ENCODE measurements at places on chromosomes 7 and 10. TPM values are rescaled to one million over a fixed set of nuclear protein-coding genes. Genes with fewer than 3 reads are reported as not detected.

DNA sequence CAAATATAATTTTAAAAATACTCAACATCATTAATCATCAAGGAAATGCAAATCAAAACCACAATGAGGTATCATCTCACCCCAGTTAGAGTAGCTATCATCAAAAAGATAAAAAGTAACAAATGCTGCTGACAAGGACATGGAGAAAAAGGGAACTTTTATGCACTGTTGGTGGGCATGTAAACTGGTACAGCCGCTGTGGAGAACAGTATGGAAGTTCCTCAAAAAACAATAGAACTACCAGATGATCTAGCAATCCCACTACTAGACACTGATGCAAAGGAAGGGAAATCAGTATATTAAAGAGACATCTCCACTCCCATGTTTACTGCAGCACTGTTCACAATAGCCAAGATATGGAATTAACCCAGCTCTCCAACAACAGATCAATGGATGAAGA lies 384.5 kb downstream of the PLXDC2 start:
- H3K27me3 ChIP-seq = no peaks in the 10 kb centered on the region
- H3K4me3 ChIP-seq = no peak overlapping the region
- H3K4me1 ChIP-seq = no peaks in the 10 kb centered on the region
- H3K36me3 ChIP-seq = no peaks in the 10 kb centered on the region
- no peak overlapping the region for H3K27ac ChIP-seq

DNA sequence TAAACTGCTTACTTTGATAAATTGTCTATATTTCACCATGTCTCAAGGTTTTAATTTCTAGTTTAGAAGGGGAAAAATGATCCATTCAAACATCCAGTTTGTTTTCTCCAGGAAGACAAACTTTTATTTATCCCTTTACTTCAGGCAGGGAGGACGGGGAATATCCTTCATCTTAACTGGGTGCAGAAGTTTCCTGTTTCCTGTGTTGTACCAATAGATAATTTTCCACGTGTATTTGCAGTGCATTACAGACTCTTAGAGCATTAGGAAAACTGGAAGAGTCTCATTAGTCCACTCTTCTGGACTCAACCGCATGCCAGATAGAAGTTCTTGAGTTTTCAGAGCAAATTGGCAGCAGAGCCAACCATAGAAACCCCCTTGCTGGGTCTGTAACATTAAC lies 39.4 kb upstream of the PIP4K2A start:
- H3K4me1 ChIP-seq = no peaks in the 10 kb centered on the region
- DNase-seq = no peak
- peaks cover 5% of the 10 kb centered on the region for H3K27me3 ChIP-seq
- H3K36me3 ChIP-seq = no peaks in the 10 kb centered on the region

DNA sequence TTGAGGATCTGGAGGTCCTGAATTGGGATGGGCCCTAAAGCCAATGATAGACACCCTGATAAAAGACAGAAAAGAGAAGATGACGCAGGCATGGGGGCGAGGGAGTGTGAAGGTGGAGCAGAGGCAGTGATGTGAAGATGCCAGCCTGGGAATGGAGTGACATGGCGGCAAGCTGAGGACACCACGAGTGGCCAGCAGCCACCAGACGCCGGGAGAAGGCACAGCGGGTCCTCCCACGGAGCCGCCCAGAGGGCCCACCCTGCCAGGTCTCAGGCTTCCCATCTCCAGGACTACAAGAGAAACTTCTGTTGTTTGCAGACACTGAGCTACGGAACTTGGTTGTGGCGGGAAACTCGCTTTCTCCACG lies 44.9 kb downstream of the DPYSL4 start:
- H3K4me3 ChIP-seq = no peak overlapping the region
- peaks cover 7% of the 10 kb centered on the region for H3K27me3 ChIP-seq
- H3K4me1 ChIP-seq = no peaks in the 10 kb centered on the region
- DNase-seq = no peak
- no peaks in the 10 kb centered on the region for H3K36me3 ChIP-seq
- H3K27ac ChIP-seq = no peak overlapping the region

DNA sequence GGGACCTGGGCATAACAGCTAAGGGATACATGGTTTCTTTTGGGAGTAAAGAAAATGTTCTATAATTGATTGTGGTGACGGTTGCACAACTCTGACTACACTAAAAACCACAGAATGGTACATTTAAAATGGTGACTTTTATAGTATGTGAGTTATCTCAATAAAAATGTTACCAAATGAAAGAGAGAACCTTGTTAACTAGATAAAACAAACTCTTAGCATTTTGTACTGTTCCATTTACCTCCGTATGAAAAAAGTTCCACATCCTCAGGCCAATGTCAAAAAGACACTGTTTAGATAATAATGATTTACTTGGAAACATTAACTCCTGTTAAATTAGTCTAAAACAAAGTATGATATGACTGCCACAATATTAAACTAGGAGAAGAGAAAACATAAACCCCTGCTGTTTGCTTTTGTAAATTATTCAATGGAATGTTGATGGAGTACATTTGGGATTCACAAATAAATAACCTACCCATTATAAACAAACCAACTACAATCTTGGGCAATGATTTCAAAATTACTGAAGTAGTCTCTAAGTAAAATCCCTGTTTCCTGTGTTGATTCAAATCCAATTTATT lies 60.7 kb downstream of the SMURF1 start:
- H3K27ac ChIP-seq = peak overlapping the region; percentile 69
- peaks cover 48% of the 10 kb centered on the region for H3K4me1 ChIP-seq
- peaks cover 30% of the 10 kb centered on the region for H3K36me3 ChIP-seq
- DNase-seq = no peak
- H3K4me3 ChIP-seq = no peak overlapping the region

GRCh38 chr7:106370542-106370941 lies 85.8 kb upstream of the NAMPT start:
- peaks cover 8% of the 10 kb centered on the region for H3K4me1 ChIP-seq
- no peak overlapping the region for H3K4me3 ChIP-seq
- DNase-seq = no peak

DNA sequence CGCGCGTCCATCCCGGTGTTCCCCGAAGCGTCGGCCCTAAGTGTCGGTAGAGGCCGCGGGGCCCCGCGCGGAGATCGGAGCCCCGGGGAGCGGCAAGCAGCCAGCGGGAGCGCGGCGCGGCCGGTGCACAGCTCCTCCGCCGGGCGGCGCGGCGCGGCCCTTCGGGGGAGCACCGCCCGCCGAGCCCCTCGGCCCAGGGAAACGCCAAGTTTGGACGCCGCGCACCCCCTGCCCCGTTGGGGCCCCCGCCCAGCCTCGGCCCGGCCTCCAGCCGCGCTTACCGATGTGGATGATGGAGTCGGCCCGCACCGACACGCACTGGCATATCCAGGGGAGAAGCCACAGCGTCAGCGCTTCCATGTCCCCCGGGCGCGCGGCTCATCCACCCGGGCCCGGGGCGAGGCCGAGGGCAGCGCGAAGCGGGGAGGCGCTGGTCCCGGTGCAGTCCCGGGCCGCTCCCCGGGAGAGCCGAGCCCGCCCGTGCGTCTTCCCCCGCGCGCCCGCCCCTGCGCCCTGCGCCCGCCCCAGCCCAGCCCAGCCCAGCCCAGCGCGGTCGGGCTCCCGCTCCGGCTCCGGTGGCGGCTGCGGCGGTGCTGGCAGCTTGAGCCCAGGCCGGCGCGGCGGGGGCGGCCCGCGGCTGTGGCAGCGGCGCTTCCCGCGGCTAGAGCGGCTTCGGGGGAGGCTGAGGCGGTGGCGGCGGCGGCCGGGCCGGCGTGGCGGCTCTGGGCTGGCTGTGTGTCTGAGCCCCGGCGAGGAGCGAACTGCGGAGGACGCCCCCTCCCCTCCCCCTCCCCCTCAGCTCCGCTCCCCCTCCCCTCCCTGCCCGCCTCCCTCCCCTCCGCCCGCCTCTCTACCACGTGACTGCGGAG lies at the start of gene GRID1:
TSS of gene GRID1 (minus strand) at position 763 of the 869 bp plus-strand sequence.
- H3K27me3 ChIP-seq = peaks cover 28% of the 10 kb centered on the region
- H3K36me3 ChIP-seq = no peaks in the 10 kb centered on the region
- H3K4me1 ChIP-seq = no peaks in the 10 kb centered on the region
- H3K4me3 ChIP-seq = peak within 1 kb of the TSS; percentile 50
- DNase-seq = no peak

The ACTA2 gene
- 159 TPM for total RNA-seq

- H3K27ac ChIP-seq = no peak overlapping the region
- H3K4me1 ChIP-seq = peaks cover 61% of the 10 kb centered on the region
- no peak for DNase-seq
- no peaks in the 10 kb centered on the region for H3K27me3 ChIP-seq
- H3K4me3 ChIP-seq = no peak overlapping the region
These were observed 966.8 kb downstream of the LRMDA start for GRCh38 chr10:76398043-76398710.

Data from HFFc6 (cell line).